ENCODE measurements at places on chromosomes 11 and 22.

- no peak for DNase-seq
Measured at GRCh38 chr11:65121447-65121864, 478 bp downstream of the FAU start.

DNA sequence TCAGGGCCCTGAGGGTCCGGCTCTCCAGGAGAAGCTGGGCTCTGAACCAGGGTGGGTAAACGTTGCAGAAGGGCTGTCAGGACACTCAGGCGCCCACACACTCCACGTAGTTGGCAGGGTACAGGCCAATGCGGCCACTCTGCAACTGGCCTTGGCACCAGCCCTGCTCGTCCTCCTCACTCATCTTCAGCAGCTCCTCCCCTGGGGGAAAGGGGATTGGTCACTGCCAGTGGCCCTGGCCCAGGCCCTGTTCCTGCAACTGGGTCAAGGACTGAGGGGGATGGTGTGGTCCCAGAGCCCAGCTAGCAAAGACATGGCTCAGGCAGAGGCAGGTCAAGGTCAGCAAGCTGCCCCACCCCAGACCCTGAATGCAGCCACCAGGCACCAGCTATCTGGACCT, 1.2 kb upstream of the ARFGAP2 start:
- no peak for DNase-seq

DNA sequence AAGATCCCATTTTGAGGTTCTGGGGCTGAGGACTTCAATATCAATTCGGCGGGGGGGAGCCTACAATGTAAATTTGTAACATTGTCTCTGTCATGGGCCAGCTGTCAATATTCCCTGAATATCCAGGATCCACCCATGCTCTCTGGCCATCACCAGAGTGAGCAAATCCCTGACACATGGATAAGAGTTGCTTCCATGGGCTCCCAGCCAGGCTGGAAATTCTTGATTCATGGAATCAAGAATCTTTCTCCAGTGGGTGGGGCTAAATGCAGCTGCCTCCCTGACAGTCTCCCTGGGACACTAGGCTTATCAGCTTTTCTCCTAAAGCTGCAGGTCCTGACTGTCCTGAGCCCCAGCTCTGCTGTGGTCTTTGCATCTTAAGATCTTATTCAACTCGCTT, 86.9 kb upstream of the IGLL5 start:
- DNase-seq: no peak

DNA sequence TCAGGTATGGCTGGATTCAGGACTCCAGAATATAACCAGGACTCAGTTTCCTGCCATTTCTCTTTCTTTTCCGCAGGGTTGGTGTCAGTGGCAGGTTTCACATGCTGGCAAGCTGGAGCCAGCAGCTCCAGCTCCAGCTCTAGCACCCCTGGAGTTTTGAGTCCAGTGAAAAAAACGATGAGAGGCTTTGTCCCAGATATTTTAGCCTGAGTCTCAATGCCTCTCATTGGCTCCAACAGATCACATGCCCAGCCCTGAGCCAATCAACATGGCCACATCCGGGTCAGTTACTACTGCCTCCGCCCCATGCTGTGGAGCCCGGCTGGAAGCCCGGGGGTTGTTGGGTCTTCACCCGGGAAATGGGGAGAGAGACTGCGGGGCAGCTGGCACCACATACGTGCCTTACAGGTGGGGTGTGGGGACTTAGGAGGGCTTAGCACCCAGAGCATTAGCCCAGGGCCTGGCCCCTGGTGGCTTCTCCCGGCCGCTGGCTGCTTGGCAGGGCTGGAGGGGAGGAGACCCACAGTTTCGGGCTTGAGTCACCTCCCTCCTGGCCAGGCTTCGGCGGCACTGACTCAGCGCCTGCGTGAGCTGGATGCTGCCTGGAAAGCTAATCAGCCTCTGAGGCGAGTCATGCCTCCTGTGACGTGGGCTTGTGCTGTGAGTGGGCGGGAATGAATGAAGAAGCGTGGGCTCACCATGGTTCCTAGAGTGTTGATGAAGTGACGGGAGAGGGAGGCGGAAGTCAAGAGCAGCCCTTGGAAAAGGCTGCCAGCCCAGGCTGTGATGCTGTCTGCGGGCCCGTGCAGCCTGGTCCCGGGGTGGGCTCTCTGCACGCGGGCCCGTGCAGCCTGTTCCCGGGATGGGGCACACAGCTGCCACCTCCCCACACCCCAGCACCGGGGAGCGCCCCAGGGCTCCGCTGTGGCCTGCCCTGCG, 15.3 kb upstream of the MRTFA start:
- DNase-seq: peak; percentile 99

DNA sequence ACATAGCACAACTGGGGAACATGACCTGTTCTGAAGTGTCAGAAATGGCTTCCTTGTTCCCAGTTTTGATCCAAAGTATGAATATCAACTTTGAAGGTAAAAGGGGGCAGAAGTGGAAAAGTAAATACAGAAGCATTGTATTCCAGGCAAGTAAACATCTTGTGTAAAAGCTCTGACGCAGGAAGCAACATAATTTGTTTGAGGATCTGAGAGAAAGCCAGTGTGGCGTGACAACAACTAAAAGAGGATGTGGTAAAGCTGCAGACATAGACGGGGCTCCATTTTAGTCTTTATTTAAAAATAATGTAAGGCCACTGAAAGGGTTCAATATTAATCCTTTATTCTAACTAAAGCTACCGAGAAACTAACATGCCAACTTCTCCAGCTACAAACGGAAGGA, 310.2 kb downstream of the DLG2 start:
- no peak for DNase-seq

DNA sequence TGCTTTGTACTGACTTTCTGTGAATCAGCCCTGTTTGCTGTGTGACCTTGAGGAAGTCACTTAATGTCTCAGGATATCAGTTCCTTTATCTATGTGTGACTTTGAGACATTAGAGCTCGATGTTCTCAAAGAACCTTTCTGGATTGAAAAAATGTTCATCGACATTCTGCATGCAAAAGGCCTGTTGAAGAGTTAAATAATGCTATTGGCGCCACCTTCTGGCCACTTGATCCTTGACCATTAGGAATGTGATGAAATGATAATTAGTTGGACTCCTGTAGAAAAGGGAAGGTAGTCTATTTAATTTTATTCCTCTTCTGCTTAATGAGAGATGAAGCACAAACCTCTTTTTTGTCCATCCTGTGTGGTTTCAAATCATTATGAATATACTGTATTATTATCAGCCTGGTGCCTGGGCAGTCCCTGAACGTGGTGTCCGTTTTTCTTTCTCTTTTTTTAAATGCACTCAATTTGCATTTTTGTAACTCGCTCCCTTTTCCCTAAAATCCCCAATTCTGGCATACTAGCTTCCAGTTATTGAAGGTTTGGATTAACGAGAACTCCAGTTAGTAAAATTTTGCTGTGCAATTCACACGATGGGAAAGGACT, 20.7 kb downstream of the ELF5 start:
- DNase-seq: peak; percentile 64

- DNase-seq: no peak
Measured at GRCh38 chr11:6962141-6962540, 35.9 kb downstream of the ZNF215 start.

GRCh38 chr11:65278356-65278755, 16.6 kb downstream of the POLA2 start:
- DNase-seq: peak; percentile 41

- DNase-seq: peak; percentile 56
Measured at GRCh38 chr11:34395916-34396550, 38.2 kb upstream of the ABTB2 start.

DNA sequence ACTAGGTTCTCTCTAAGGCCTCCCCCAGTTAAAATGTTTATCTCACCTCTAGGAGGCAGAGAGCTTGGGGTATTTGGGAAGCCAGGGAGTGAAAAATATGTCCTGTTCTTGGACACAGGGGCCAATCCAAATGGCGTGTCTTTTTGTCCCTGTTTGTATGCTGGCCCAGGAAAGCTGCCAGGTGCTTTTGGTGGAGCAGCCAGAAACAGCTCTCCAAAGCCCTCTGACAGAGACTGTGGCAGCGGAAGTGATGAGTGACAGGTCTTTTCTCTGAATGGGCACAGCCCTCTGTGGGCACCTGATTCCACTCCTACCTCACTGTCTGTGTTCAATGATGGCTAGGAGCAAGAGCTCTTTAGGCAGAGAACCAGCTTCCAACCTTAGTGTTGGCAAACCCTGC, 106.4 kb upstream of the KIRREL3 start:
- DNase-seq: no peak

DNA sequence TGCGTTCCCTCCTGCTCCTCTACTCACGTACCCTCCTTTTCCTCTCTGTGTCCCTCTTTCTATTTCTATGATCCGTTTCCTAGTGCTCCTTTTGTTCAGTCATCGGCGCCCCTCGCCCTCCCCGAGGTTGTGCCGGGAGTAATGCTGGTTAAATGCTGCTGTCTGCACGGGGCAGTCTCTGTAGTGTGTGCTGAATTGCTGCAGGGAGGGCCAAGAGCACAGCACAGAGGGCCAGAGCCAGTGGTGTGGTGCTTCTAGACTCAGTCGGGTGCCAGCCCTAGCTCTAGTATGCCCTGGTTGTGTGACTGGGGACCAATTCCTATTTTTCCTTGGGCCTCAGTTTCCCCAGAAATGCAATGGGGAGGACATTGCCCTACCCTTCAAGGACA, 98.3 kb downstream of the PKNOX2 start:
- no peak for DNase-seq

DNA sequence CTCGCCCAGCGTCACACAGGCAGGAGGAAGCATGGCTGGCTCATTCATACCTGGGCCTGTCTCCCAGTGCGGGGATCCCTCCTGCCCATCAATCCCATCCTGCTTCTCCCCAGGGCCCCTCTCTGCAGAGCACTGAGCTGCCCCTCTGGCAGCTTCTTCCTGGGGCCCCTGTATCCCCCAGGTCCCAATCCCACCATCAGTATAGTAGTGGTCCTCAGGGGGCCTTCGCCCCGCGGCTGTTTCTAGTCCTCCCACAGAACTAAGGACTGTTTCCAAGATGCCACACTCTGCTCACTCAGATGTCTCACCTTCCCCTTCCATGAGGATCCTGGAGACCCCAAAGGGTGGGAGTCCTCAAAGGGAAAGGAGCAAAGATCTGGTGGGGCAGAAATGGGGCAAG, 97.6 kb downstream of the PDE2A start:
- no peak for DNase-seq

DNA sequence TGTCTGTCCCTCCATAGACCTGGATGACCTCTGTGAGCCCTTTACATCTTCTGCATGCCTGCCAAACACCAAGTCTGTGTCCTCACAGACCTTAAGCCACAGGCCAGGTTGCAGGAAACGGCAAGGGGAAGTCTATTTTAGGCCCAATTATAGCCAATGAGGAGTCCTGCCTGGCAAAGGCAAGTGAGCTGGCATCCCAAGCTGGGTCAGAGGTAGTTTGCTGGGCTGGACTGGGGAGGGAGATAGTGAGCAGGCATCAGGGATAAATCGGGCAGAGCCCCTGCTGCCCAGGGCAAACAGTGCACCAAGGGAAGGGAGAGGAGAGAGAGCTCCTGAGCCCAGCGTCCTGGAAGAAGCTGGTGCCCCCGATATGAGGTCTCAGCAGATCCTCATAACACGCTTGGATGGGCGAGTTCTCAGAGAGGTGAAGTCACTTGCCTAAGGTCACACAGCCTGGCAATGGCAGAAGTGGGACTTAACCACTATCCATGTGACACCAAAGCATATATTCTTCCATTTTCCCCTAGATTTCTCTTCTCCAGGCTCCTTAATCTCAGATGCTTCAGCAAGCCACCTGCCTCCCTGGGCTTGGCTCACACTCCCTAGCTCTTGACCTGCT, 3.7 kb upstream of the RELT start:
- no peak for DNase-seq

DNA sequence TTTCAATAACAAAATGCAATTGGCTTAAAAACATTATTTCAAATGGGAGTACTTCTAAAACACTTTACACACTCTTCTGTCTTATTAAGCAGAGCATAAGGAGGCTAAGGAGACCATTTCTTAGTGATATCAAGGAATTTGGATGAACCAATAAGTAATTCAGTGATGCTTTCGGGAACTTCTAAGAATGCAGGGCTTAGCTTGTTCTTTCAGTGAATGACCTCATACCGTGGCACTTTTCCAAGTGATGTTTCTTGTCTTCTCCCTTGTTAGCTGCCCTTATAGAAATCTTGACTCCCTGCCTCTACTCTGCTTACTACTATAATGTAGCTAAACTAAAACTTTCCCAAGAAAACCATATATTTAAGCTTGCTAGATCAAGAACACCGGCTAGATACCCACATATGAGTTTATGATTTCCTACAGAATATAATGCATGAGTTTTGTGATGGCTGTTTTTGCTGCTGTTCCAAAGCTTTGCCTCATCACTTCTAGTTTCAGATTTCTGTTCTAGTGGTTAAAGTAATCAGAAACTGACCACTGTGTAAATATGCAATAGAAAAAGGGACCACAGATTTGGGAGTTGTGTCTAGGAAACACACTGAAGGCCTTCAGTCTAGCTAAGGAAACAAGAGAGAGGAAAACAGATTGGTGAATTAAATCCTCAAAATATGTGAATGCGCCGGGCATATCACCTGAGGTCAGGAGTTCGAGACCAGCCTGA, 37.5 kb upstream of the STK33 start:
- peak; percentile 85 for DNase-seq

GRCh38 chr11:118152020-118152551, 537 bp downstream of the SCN4B start:
- no peak for DNase-seq

GRCh38 chr11:18698341-18699268, at the start of gene TMEM86A:
TMEM86A (plus strand) TSS chr11:18698779; CDS start chr11:18698887, 108 bp downstream.
- DNase-seq: peak; percentile 79

GRCh38 chr22:47486569-47487312, 724.3 kb downstream of the TBC1D22A start:
- no peak for DNase-seq

- DNase-seq: no peak
Measured at GRCh38 chr11:17762309-17762974, 27.9 kb downstream of the KCNC1 start.

DNA sequence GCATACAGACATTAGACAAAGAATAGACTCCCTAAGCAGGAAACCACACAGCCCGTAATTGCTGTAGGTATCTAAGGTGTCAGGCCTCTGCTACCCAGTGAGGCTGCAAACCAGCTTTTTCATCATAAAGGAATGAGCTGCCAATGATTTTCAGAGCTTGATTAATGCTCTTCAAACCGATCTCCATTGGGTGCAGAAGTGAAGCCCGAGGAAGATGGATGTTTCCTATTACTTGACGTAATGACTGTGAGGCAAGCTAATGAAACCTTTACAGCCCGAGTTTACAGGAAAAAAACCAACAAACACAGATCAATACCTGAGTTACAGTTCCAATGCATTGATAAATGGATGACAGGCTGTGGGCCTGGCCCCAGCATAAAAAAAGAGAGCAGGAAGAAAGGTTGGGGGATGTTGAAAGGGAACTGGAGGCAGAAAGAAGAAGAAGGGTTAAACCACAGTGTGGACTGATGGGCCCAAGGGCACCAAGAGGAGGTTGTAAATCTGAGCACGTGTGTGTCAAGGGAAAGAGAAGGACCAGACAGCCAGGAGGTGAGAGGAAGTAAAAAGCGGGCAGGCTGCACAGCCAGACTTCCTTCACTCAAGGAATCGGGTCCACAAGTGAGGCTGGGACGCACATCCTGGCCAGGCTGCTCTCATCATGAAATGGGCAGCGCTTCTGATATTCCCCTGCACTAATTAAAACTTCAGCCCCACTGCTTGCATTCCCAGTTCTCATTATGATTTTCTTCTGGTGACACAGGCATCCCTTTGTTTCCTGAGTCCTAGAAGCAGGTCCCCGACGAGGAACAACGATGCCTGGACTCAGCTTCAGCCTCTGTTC, 70.6 kb upstream of the NTM start:
- no peak for DNase-seq

- no peak for DNase-seq
Measured at GRCh38 chr11:8812438-8812837, 98.6 kb upstream of the AKIP1 start.

- no peak for DNase-seq
Measured at GRCh38 chr11:59833602-59834001, 11.7 kb downstream of the CBLIF start.

GRCh38 chr22:35537232-35537631, 3.4 kb upstream of the RASD2 start:
- no peak for DNase-seq
